ENCODE measurements at places on chromosomes 6 and 20.

GRCh38 chr20:39603219-39603618 is 641.1 kb downstream of the DHX35 start:
- H3K27ac ChIP-seq: no peak overlapping the region
- no peaks in the 10 kb centered on the region for H3K36me3 ChIP-seq
- H3K4me1 ChIP-seq: no peaks in the 10 kb centered on the region
- H3K27me3 ChIP-seq: no peaks in the 10 kb centered on the region
- H3K4me3 ChIP-seq: no peak overlapping the region

DNA sequence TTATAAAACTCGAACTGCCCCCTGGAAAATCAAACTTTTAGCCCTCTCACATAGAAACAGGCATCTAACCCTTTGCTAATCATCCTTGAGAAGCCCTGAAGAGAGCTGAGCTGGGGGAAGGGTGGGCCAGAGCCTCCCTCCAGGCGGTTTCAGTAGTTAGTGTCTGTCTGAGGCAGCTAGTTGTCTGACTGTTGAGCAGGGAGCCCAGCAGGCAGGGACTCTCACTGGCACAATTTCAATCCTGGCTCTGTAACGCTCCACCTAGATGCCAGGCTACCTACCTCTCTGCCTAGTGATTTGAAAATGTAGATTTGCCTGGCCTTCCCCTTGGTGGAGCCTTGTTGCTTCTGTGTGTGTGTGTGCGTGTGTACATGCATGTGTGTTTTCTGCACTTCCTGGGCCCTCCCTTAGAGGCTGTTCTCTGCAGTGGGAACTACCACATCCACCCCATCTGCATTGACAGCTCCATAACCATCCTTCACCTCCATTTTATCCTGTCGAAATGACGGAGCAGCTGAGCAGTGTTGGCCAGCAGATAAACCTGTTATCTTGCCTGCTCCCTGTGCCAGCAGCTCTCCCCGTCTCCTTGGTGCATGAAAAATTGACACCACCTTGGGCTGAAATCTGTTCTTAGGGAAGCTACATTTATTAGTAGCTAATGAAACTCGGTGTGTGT is 69.6 kb upstream of the VSTM2L start:
- no peak overlapping the region for H3K27ac ChIP-seq
- no peaks in the 10 kb centered on the region for H3K4me1 ChIP-seq
- no peak overlapping the region for H3K4me3 ChIP-seq
- no peaks in the 10 kb centered on the region for H3K36me3 ChIP-seq

DNA sequence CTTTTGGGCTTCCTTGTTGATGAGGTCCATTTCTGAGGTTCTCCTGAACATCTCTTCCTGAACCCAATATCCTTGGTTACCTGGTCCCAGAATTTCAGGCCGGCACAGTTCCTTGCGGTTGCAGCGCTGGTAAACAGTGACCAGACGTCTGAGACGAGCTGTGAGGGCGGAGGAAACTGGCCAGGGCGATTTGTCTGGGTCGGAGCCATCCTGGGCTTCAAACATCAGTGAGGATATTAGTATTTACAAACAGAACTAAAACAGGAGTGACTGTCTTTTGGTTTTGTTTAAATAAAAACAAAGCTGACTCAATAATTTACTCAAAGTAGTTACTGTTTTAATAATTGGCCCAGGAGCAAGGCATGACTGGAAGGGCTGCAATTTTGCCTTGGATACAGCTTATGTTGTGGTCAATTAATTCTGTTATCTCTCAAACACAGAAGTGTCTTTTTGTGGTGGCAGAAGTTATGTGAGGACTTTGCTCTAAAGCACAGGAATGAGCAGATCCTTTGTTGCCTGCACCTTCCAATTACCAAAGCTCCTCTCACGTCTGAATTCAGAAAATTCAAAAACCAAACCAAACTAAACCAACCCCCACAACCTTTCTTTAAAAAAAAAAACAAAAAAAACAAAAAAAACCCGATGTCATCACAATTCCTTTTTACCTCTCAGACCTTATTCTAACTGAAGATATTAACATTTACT is 58.7 kb upstream of the EMILIN3 start:
- H3K36me3 ChIP-seq: peaks cover 51% of the 10 kb centered on the region
- H3K27me3 ChIP-seq: no peaks in the 10 kb centered on the region
- H3K4me1 ChIP-seq: no peaks in the 10 kb centered on the region
- DNase-seq: no peak

GRCh38 chr6:40326714-40327421 is 260.3 kb downstream of the LRFN2 start:
- H3K27me3 ChIP-seq: no peaks in the 10 kb centered on the region
- H3K27ac ChIP-seq: no peak overlapping the region
- DNase-seq: no peak
- no peaks in the 10 kb centered on the region for H3K36me3 ChIP-seq
- peaks cover 19% of the 10 kb centered on the region for H3K4me1 ChIP-seq

DNA sequence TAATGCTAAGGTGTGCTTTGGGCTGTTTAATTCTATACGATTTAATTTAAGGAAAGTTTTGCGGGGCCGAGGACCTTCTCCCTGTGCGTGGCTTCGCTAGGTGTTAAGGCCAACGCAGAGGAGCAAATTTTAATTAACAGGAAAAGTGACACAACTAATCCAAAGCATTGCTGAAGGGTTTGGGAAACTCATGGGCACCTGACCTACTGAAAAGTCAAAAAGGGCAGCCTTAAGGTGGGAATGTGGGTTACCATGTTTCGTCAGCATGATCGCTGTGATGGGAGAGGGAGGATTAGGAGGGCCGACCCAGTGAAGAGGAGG is 415 bp upstream of the CUL9 start:
- H3K4me3 ChIP-seq: peak overlapping the region; percentile 75
- peaks cover 9% of the 10 kb centered on the region for H3K36me3 ChIP-seq
- H3K4me1 ChIP-seq: no peaks in the 10 kb centered on the region
- no peaks in the 10 kb centered on the region for H3K27me3 ChIP-seq
- DNase-seq: no peak
- peak overlapping the region; percentile 68 for H3K27ac ChIP-seq

All from H1 (cell line).